ENCODE measurements at places on chromosomes 1 and 21.

- no peak for DNase-seq
These were observed 84.2 kb downstream of the RGS7 start for GRCh38 chr1:241272828-241273227.

GRCh38 chr21:35338281-35338680 lies 289.2 kb upstream of the RUNX1 start:
- DNase-seq = no peak

DNA sequence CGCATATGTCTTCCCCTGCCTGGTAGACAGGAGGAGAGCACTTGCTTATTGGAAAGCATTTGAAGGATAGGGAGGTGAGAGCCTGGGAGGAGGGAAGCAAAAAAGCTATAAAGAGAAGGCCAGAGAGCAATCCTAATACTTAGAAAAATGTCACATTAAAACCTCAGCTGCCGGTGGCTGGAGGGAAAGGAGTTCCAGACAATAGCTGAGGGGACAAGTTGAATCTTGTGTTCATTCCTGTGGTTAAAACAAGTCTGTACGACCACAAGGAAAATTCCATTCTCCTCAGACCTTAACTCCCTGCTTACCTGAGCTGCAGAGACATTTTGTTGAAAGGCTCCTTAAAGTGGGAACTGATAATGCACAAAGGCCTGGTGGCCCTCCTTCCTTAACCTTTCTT lies 218.8 kb upstream of the CAMK1G start:
- DNase-seq = no peak

GRCh38 chr21:45461369-45461750 lies 56.4 kb downstream of the COL18A1 start:
- no peak for DNase-seq

DNA sequence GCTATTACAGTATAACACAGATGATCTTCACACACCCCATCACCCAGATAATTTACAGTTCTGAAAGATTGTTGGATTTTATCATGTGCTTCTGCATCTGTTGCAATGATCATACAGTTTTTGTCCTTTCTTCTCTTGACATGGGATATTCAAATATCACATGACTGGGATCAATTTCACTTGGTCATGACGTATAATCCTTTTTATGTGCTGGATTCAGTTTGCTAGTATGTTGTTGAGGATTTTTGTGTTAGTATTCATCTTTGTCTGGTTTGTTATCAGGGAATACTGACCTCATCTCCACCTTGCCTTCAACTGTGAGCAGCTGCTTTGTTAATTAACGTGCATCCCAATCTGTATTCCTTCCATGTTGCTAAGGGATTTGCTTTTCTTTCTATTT lies 44.7 kb upstream of the DISC1 start:
- DNase-seq = no peak

- no peak for DNase-seq
These were observed 57.8 kb upstream of the RAVER2 start for GRCh38 chr1:64686828-64687724.

DNA sequence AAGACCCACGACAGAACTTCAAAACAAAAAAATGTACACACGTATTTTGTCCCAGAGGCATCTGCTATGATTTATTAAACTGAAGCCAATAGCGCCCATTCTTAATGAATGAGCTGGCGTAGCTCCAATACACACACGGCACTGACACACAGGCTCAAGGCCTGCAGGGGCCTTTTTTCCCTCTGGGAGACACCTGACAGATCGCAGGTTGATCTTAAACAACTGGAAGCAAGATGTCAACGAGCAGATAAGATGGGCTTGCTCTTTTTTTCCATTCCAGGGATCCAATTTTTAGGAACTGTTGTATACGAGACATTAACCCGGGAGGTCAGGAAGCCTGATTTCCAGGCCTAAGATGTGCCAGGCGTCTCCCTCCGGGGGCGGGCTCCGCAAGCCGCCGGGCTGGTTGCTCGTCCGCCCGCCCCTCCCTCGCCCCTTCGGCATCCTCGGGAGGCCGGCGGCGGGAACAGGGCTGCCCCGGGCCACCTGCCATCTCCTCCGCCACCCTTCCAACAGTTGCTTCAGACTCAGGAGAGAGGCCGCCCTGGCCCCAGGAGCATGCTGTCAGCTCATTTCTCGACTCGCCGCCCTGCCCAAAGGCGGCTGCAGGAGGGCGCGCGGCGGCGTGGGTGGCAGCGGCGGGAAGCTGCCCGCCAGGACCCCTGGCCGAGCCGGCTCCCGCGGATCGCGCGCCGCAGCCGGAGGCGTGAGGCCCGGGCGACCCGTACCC lies 735 bp downstream of the TTC13 start:
- peak; percentile 28 for DNase-seq

DNA sequence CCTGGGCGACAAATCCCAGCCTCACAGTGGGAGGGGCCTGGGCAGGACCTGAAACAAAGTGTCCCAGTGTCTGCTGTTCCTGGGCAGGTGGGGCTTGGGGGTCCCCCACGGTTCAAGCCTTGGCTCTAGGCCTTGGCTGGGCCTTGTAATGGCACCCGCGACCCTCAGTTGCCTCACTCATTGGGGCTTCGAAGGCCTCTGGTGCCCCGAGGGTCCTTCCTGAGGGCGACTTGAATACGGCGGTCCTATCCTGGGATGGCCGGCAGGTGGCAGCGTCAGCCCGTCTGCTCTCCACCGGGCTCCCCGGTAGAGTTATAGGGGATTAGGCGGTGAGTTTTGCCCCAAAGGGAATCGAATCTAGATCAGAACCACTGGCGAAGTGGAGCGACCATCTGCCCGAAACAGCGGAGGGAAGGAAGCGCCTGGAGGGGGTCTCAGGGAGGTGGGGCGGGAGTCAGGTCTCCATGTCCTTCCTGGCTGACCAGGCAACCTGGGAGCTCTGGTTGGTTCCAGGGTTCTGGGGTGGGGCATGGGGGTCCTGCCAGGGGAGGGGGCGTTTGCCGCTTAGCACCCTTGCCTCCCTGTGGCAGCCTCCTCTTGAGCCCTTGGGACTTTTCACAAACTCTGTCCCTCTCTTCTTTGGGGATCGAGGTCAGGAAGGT lies 2.1 kb upstream of the PEX10 start:
- DNase-seq = peak; percentile 78

- peak; percentile 88 for DNase-seq
These were observed 540 bp downstream of the ARHGEF2 start for GRCh38 chr1:155977690-155978324.

- no peak for DNase-seq
These were observed 9.2 kb upstream of the SARS1 start for GRCh38 chr1:109204484-109204883.

GRCh38 chr1:84972377-84972987 lies 24.4 kb downstream of the MCOLN2 start:
- DNase-seq = no peak

- no peak for DNase-seq
These were observed 44.1 kb upstream of the ZBTB18 start for GRCh38 chr1:244006961-244007360.

DNA sequence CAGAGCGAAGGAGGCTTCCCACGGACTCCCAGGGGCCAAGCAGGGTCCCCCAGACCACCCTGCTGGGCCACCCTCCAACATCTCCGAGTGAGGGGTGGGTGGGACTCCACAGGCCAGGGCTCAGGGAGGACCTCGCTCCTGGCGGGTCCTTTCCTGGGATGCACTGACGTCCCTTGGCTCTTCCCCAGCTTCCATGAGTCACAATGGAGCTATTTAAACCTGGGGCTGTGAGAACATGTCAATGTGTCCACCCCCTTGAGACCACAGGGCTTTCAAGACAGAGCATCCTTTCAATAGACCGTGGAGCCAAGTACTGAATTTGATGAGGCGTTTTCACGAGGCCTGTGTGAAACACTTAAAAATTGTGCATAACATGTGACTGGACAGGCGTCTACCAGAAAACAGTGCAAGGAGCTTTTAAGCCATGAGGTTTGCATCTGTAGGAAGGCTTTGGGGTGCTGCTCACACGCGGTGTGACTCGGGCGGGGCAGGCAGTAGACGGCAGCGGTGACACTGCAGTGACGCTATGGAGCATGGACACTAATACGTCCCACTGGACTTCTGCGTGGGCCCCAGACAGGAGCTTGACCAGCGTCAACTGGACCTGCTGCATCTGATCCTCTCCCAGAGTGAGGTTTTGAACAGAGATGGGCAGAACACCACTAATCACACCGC lies 24.1 kb upstream of the NPHP4 start:
- no peak for DNase-seq

GRCh38 chr1:2322065-2322571 lies 69.2 kb downstream of the MORN1 start:
- peak; percentile 54 for DNase-seq

DNA sequence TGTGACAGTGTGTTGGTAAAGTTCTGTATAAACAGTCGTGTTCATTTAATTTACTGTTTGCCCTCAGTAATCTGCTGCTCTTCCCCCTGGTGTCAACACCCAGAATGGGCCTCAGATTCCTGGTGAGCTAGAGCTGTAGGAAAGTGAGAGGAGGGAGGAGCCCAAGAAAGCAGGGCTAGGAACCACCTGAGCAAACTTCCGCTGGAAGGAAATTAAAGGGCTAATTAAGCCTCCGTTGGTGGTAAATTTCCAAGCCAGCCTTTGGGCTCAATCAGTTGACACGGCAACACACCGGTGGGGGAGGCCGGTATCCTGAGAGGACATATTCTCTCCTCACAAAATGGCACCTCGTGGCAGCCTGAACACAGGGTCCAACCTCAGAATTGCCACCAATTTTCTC lies 32.9 kb downstream of the RAB3B start:
- DNase-seq = no peak

DNA sequence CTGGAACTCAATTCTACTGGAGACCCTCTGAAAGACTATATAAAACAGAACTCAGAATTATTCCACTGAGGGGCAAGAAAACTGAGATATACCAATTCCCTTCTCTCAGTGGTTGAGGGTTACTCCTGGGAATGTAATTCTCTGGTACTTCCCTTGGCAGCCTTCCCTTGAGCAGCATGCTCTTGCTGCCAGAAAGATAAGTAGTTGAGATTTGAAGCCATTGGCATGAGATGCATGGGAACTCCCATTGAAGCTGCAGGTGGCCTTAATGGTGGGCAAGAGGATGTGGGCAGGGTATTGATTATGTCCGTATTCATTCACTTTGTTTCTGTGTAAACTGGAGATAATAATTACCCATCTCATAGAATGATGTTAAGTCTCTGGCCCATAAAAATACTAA lies 28.6 kb upstream of the C1orf185 start:
- DNase-seq = no peak

GRCh38 chr1:11057477-11057876 lies 2.3 kb downstream of the SRM start:
- no peak for DNase-seq

GRCh38 chr1:94258873-94259331 lies 21.5 kb upstream of the ARHGAP29 start:
- DNase-seq = no peak

DNA sequence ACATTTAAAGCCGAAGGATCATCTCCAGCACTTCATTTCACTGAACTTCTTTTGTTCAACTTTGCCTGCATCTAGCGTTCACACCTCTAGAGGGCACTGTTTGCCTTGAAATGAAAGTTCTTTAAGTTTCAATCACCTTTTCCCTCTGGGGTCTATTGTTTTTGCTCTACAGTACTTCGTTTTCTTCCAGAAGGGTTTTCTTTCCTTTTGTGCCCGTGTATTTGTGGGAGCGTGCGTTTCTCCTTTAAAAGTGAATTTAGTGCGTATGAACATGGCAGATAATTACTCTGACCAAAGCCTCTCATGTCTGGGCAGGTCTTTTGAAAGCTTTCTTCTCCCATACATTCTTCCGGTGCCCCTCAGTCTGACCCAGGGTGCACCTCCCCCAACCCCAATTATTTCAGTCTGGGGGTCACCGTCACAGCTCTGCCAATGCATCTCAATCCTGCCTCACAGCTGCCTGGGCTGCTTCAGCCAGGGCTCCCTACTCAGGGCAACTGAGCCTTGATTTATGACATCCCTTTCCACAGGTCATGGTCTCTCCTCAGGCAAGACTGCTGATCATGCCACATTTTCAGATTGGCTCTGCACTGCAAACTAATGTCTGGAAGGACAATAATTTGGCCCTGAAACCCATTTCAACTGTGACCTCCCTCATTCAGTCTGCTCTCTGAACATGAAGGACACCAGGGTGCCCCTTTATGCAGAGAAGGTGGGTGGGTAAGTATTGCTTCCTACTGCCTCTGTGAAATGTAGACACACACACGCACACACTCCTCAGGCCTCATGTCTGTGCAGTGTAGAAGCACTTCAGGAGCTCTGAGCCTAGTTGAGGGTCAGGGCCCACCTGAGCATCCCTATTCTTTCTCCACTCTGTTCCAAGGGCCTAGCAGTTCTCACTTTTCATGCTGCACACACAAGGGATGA lies 88.6 kb downstream of the NUF2 start:
- no peak for DNase-seq

DNA sequence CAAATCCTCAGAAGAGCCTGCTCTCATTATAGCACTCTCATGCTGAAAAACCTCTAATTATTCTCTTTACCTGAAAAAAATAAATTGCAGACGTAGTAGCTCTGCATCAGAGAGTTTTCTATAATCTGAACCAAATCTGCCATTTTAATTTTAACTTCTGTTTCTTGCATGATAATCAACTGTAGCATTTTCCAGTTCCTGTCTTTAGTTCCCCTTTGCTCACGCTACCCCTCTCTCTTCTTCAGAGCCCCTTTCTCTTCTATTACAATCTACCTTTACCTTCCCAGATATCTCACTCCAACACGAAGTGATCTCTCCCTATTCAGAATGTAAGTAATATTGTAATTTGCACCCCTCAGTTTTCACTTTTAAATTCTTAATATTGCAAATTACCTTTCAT lies 31.4 kb downstream of the FMO1 start:
- DNase-seq = no peak

DNA sequence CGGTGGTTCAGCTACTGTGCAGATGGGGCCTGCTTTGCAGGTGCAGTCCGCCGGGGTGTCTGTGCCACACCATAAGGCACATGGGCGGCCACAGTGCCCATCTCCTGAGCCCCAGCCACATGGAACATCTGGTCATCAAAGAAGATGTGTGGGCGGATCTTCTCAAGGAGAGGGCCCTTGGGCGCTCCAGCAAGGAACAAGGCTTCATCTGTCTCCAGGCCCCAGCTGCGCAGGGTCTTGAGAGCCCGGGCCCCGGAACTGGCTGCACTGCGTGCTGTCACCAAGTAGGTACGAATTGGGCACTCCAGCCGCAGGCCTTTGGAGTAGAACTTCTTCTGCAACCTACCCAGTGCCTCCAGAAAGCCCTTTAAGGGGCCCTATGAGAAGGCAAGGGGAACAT lies 12.8 kb downstream of the NT5C1A start:
- DNase-seq = no peak

GRCh38 chr1:71914626-71915025 lies 367.7 kb downstream of the NEGR1 start:
- DNase-seq = no peak

DNA sequence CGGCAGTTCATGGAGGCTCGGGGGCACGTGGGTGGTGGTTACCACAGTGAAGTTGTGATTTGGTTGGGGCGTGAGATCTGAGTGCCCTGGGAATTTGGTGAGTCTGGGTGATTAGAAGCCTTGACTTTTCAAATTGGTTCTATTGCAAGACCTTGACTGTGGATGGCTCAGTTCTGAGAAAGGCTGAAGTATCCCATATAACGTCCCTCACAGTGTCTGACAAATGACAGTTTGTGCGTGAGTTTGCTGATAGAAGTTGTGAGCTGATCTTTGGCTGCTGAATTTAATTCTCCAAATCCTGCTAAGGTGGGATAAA lies 549 bp downstream of the MSH4 start:
- DNase-seq = no peak
